ENCODE measurements at places on chromosomes 6 and 20.
A peak's percentile ranks its signal among the peaks of the same experiment; 100 is the strongest.

- DNase-seq: no peak
Observed at GRCh38 chr6:167127785-167128531, 5.1 kb downstream of the CCR6 start.

- DNase-seq: no peak
Observed at GRCh38 chr20:10040070-10040975, 5.5 kb downstream of the ANKEF1 start.

GRCh38 chr20:48164566-48165400 is 379.5 kb upstream of the SULF2 start:
- no peak for DNase-seq

DNA sequence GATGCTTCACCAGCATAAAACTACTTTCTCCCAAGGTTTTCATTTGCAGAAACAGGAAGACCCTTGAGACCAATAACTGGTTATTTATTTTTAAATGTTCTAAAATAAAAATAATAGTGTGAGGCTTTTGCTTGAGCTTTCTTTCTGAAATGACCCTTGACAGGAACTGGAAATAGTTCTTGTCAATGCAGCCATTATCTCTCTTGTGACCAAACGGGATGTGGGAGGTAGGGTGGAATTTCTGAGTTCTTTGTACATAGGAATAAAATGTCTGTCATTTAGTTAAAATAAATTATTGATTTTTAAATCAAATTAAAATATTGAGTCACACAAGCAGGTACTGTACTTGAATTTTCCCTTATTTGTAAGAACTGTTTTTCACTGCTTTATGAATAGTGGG is 110.2 kb upstream of the CCN2 start:
- DNase-seq: no peak

DNA sequence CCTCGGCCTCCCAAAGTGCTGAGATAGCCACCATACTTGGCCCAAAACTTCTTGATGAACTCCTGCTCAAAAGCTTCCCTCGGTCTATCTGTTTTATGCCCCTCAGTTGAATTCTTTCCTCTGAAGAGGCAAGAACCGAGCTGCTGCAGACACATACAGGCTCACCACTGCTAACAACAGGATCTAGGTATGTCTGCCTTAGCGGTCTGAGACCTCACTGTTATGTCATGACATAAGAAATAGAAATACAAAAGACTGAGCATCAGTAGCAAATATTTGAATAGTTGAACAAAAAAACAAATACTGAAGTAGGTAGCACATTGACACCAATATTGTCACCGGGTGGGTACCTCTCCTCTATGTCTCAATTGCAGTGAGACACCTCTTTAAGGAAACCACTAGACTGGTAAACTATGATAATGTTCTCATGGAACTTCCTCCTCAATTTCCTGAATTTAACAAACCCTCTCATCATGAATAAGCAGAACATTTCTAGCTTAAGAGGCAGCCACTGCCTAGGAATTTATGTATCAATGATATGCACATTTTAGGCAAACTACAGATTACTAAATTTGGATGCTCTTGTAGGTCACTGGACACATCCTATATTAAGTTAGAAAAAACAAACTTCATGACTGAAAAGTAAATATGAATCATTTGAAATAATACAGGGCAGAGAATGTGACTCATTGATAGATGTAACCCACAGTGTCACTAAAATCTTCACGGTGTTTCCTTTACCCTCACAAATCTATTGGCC is 9.4 kb upstream of the STXBP5 start:
- DNase-seq: no peak

DNA sequence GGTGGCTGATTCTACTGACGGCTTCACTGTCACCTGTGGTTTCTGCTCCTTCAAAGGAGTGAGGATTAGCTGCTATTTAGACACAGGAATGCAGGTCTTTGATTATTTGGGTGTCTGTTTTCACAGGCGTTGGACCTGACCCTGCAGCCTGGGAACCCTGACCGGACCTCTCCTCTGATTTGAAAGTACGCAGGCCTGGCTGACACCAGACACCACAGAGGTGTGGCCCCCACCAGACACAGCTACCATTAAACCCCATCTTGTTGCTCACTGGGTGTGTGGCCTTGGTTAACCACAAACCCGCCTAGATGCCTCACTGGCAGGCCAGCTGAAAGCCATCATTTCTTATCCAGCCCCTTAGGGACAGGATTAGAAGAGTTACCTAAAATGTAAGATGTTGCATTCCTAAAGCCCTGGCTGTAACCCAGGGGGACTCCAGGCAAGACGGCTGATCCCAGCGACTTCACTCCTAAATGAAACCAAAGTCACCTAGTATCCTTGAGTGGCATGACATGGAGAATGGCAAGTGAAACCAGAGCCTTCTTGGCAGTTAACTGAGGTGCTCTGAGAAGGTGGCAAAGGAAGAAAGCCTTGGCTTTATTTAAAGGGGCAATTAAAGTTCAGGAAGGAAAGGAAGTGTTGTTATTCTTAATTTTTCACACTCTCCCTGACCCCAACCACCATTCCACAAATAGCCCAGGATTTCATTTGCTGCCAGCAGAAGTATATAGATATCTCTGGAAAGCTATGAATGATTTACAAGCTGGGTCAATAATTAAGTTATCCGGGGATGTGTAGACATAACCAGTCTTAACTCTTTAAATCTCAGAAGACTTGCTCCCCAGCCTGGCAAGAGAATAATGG is 169.9 kb downstream of the QRSL1 start:
- DNase-seq: no peak

- DNase-seq: peak; percentile 92
Observed at GRCh38 chr20:36064658-36065426, 89.7 kb upstream of the EPB41L1 start.

DNA sequence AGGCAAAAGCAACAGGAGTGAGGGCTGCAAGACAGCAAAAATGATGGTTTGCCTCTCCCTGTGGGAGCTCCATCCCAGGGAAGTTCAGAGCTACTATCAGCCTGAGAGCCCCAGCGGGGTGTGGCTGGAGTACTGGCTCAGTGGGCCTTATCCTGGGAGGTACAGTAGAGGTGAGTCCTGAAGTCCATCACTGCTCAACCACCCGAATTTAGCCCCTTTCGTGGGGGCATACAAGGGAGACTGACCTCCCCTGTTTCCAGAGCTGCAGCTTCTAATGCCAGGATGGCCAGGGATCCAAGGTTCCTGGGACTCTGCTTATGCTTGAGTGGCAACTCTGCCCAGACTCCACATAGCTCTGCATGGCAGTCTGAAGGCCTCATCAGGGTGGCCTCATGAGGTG is 617.8 kb downstream of the MMUT start:
- DNase-seq: no peak

GRCh38 chr20:60078351-60079250 is 120.4 kb downstream of the CDH26 start:
- no peak for DNase-seq

- no peak for DNase-seq
Observed at GRCh38 chr20:24960861-24961260, 11.8 kb downstream of the CST7 start.

GRCh38 chr6:90040931-90041330 is 146.7 kb downstream of the GJA10 start:
- no peak for DNase-seq

DNA sequence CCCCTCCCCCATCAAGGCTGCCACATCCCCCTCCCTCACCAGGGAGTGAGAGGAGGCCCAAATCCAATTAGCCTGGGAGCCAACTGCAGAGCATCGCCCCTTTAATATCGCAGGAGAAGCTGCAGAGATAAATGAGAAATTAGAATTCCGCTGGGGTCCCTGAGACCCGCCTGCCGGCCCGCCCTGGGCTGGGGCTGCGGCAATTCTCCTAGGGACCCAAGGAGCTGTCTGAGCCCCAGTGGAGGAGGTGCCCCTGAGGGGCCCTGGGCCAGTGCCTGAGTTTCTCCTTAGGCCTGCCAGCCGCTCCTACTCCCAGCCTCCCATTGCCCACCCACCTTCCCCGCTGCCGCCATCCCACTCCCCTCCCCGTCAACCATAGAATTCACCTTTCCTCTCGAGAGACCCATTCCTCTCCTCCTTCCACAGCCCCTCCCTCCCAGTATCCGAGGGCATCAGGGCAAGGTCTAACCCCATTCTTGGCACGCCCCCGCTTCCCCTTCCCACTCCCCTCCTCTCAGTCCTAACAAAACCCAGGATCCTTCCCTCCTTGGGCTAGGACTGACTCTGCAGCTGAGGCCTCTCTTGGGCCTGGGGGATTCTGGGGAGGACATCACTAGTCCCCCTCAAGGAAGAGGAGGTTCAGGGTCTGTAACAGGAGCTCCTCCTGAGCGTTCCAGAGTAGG is 20.0 kb upstream of the CDH22 start:
- DNase-seq: no peak

- DNase-seq: no peak
Observed at GRCh38 chr6:53280207-53280606, 68.5 kb downstream of the ELOVL5 start.

DNA sequence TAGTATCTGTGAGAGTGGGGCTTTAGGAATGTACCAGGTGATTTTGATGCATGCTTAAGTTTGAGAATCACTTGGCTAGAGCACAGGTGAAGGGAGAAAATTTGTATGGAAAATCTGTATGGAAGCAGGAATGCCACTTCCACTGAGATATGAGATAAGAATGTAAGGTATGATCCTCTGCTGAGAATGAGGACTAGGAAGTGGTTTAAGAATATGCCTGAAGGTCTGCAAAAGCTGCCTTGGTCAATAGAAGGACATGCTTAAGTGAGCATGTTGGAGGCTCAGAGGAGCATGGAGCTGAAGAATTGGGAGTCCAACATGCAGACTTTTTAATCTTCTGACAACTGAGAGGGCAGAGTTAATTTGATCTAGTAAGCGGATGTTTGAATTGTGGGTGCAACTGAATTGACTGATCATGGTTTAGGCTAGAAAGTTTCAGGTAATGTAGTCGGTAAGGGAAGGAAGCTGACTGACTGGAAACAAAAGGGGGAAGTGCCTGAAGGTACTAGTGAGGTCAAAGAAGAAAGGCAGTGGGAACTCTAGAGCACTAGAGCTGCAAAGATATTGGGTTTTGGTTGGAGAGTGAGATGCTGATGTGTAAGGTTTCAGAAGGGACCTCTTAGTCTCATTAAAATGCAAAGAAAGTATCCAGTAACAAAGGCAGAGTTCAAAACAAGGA is 28.6 kb upstream of the NOTCH4 start:
- no peak for DNase-seq

DNA sequence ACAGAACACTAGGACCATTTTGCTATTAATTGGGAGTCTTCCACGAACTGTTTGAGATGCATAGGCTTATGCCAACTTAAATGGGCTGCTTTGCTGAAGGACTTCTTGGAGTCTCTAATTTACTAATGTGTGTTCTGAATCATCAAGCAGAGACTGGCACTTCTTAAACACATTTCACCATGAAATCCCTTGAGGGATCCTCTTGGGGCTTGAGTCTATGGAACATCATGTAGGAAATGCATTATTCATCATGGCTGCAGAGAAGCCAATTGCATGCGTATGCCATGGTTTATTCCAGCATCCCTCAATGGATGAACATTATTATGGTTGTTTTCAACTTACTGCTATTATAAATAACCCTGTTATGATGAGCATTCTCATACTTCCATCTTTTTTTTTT is 73.4 kb downstream of the FGD2 start:
- no peak for DNase-seq

DNA sequence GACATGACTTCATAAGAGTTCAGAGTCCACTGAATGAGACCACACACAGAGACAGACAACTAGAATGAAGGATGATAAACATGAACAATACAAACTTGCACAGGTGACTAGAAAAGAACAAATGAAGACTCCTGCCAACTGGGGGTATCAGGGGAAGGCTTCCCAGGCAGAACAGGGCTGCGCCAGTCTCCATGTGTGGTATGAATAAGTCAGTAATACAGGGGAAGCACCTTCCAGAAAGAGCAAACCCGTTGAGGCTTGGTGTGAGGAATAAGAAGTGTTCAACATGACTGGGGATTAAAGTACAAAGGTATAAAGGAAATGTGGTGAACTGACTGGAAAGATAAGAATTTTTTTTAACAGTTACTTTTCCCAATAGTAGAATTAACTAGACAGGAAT is 3.7 kb upstream of the SLC17A2 start:
- DNase-seq: no peak

DNA sequence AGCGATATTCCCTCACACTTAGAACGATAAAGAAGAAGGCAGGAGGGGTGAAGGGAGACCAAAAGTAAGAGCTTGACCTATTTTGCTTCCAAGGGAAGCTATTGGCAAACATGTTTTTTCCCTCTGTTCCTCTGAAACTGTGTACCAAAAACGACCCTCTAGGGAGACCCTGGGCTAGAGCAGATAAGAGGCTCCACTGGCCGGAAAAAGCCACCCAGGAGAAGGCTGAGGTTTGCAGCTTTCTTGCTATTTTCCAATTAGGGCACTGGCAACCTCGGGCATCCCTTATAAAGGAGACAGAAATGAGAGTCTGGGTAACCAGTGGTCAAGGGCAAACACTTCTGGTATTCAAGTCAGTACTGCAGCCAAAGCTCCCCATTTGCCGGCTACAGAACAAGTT is 168.0 kb downstream of the KIF16B start:
- DNase-seq: no peak

DNA sequence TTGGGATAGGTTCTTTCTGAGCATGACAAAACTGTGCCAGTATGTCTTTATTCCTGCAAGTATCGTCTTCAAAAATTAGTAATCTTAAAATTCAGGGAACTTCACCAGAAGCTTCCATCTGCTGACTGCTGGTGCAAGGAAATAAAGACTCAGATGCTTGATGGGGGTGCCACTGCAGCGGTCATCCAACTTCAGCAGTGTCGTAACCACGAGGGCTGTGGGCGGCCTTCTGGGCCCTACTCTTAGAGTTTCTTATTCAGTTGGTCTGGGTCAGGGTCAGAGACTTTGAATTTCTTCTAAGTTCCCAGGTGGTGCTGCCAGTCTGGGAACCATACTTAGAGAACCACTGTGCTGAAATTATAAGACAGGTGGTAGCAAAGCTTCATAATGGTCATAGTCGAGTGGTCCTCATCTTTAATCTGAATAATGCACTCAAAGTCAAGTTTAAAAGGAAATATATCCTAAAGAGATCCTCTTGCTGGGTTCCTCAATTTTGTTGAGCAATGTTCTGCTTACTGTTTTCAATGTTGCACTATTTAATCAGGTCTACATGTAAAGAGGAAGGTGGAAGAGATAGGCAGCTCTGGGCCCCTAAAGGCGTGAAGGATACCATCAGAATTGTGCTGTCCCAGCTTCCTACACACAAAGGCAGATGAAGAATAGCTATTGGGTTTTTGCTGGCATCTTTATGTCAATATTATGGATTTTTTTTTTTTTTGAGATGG is 165.4 kb upstream of the GMDS start:
- DNase-seq: no peak

- DNase-seq: no peak
Observed at GRCh38 chr20:11769825-11770224, 147.9 kb upstream of the BTBD3 start.

DNA sequence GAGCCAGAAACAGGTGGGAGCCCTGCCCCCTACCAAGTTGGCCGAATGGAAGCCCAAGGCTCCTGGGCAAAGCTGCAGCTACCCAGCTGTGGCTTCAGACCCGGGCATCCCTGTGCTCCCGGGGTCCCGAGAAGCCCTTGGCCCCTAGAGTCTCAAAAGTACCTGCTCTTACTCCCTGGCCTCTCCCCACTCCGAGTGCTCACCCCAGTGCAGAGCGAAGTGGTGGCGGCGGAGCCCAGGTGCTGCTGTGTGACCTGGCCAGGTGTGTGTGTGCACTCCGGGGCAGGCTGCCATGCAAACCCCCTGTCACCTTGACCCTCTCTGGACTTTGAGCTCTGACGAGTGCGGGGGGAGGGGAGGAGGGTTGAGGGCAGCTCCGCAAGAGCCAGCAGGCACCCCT is 493.8 kb upstream of the MANEA start:
- DNase-seq: no peak

Data from stimulated activated CD8-positive, alpha-beta memory T cell treated with anti-CD3 and anti-CD28 coated beads, Interleukin-4, amount 100 ng/mL, for 4 hours (primary cell).